Activated CD4-positive, alpha-beta T cell treated with anti-CD3 and anti-CD28 coated beads for 24 hours (primary cell): ENCODE measurements at places on chromosomes 4 and X.

DNA sequence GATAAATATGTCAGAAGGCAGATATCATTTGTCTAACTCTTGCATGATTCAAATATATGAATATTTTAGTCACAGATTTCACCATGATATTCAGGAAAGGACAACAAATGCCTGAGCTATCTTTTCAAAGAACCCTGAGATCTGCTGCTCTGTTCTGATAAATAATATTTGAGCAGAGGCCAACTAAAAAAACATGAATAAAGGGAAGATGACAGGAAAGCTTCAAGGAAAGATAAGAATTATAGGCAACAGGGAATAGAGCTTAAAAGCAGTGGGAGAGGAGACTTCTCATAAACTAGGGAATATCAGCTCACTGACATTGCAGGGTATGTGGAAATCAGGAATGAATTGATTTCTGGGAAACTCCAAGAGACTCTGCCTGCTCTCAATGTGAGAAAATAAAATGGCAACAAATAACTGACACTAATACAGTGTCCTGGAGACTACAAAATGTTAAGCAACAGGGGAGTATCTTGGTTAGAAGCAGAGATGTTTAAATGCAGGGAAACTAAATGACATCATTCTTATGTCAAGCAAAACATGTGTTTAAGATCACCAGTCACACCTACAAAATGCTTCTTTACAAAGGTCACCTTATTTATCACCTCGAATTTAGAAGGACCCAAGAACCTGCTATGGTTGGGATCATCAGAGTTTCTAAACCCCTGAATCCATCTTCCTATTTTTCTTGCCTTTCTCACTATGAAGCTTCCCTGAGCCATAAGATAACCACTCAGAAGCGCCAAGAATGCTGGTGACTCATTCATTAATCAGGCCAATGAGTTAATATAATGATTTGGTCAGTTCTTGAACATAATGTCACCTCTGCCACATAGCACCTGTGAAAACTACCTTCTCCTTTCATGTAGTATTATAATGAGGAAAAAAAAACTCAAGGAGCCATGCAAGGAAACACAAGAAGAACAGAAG is 78.1 kb downstream of the NDST3 start:
- no peak for DNase-seq

DNA sequence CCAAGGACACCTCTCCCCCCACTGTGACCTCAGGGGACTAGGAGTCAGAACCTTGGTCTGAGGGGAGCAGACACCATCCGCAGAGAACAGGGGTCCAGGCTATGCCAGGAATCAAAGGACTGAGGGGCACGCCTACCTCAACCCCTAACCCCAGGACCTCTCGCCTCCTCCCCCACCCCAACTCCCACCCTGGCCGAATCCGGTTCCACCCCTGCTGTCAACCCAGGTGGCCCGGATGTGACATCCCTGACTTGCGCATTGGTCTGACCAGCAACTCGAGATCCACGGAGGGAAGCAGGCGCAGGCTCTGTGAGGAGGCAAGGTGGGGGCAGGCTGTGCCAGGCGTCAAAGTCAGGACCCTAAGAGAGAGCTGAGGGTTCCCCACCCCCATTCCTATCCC is 468 bp upstream of the MAGEA4 start:
- DNase-seq: no peak

DNA sequence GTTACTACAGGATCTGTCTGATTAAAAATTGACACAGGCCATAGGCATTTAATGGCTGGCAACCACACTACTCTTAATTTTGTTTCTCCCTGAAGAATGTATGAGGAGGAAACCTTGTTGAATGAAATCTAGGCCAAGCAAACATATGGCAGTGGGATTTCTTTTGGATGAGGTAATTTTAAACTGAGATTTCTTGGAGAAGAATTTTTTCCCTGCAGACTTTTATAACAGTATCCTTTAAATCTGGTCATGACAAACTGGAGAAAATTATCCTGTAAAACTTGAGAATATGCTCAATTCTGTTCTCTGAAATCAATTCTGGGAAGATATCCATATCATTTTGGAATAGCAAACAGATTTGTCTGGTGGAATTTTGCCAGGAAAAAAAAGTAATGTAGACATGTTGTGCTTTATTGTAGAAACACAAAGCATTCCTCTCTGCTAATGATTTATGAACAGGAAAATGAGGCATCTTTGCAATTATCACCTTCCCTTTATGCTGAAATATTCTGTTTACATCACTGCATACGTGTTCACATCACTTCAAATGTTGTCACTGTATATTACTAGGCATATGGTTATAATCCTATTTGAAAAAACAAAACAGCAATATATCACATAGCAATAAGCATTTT is 108.3 kb upstream of the ARSJ start:
- DNase-seq: no peak

DNA sequence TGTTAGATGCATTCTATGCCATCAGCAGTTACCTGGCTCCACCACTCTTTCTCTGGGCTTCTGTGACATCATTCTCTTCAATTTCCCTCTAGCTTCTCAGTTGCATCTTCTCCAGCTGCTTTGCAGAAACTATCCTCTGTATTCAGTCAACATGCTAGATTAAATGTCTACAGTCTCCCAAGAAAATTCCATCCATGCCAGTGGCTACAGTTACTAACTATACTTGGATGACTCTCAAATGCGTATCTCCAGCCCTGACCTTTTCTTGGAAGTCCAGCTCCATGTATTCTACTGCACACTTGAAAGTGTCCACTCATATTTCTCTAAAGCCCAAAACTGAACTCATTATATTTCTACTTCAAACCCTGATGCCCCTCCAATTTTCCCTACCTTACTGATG is 232.3 kb upstream of the TENM3 start:
- no peak for DNase-seq

GRCh38 chr4:76283900-76284299 is 22.6 kb upstream of the STBD1 start:
- no peak for DNase-seq

GRCh38 chrX:115892787-115893671 is 277.5 kb upstream of the AGTR2 start:
- peak; percentile 27 for DNase-seq

DNA sequence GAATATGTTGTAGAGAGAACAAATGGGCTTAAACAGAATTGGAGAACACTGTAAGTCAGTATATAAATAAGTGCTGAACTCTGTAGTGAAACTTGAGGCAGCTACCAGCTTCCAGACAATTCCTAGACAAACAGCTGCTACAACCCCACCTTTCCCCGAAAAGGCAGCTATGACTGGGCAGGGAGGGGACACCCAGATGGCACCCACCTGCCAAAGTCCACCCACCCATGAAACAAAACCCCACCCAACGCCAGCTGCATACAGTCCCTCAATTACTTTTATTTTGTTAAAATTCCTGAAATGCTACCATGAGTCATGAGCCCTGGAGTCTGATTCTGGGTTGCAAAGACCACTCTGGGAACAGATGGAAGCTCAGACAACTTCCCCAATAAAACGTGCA is 24.4 kb downstream of the RELL1 start:
- DNase-seq: no peak

GRCh38 chr4:185441479-185441878 is 15.7 kb upstream of the UFSP2 start:
- no peak for DNase-seq

- no peak for DNase-seq
These were observed 164.6 kb downstream of the BANK1 start for GRCh38 chr4:101954975-101955678.

DNA sequence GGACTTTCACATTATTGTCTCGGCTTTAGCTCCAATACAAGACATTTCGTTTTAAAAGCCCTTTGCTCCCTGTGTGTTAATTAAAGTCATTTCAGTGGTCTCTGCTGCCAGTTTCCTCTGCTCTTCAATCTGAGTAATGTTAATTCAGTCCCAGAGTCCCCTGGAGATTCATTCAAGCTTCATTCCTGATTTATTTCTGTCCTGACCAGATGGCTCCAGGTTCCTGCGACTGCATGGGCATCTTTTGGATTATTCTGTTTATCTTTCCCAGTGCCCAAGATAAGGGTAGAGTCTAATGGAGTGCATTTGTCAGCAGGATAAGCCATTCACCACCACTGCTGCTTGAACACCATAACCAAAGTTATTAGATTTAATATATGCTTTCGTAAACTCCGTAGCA is 6.1 kb upstream of the PAGE1 start:
- DNase-seq: no peak

DNA sequence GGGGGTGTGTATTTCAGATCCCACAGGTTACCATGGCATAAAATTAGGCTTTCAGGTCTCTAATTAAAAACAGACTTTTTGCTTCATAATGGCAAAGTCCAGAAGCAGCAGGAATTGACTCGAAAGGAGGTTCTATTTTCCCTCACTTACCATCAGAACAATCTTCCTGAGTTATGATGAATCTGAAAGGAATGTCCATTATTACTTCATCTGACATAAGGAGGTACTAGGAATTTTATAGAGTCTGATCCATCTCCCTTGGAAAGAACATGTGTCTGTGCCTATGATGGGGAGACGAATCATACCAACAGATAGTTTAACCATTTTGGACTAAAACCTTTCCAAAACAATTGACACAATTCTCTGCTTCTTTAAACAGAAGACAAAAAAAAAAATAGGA is 206.3 kb upstream of the FGF13 start:
- no peak for DNase-seq

GRCh38 chr4:81919810-81920209 is 448.1 kb upstream of the RASGEF1B start:
- no peak for DNase-seq

DNA sequence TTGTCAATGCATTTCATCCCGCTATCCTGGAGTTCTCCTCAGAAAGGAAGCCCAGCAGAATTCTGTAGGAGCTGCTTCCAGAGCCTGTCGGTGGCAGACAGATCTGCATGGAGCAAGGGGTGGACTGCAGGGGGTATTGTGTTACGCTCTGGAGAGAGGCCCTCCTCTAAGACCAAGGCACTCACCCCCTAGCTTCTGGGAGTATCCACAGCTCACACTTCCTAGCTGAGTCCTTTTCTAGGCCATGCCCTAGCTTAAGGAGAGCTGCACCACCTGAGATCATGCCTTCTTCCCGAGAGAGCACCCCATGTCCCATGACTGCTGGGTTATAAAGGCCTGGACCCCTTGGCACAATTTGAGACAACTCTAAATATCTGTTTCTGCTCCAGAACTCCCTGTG is 39.1 kb downstream of the MTNR1A start:
- no peak for DNase-seq

GRCh38 chr4:57136281-57136680 is 26.1 kb upstream of the IGFBP7 start:
- no peak for DNase-seq

- no peak for DNase-seq
These were observed 64.0 kb downstream of the SMAD1 start for GRCh38 chr4:145545538-145546174.

DNA sequence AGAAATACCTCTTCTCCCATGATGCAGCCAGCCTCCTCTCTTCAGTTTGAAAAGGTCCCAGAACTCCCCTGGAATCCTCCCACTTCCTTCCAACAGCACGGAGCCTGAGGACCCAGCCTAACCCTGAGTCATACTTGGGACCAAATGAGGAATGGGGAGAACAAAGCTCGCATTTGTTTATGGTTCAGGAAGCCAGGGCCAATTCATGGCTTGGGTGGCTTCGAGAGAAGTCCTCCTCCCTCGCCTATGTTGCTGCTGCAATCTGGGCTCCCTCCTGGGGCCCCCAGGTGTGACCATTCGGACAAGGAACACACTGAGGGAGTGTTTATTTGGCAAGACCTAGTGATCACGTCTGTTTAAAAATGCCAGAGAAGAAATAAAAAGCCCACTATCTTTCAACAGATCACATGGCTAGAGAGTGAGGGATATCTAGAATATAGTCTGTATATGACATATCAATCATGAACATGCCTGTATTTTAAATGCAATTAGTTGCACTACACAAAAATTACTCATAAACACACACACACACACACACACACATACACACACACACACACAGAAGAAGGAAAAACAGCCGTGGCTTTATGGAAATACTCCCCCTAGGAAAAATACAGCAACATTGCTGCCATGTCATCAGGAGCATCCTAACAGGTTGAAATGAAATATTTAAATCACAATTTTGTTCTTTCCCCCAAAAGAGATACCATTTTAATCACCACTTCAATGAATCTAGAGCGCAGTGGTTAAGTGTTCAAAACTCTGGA is 155.7 kb upstream of the MAP3K15 start:
- DNase-seq: no peak

- DNase-seq: no peak
These were observed 1.8 kb upstream of the TCEANC start for GRCh38 chrX:13651150-13651549.
